Activated CD4-positive, alpha-beta T cell treated with anti-CD3 and anti-CD28 coated beads, Interleukin-2, Interleukin-6, amounts not matched to agents 100 ng/mL and 50 ng/mL, durations not matched to agents 16 hours and 8 hours (primary cell): ENCODE measurements at places on chromosomes 16 and 17.

- DNase-seq = no peak
Measured at GRCh38 chr16:85511938-85512807, 100.9 kb upstream of the GSE1 start.

DNA sequence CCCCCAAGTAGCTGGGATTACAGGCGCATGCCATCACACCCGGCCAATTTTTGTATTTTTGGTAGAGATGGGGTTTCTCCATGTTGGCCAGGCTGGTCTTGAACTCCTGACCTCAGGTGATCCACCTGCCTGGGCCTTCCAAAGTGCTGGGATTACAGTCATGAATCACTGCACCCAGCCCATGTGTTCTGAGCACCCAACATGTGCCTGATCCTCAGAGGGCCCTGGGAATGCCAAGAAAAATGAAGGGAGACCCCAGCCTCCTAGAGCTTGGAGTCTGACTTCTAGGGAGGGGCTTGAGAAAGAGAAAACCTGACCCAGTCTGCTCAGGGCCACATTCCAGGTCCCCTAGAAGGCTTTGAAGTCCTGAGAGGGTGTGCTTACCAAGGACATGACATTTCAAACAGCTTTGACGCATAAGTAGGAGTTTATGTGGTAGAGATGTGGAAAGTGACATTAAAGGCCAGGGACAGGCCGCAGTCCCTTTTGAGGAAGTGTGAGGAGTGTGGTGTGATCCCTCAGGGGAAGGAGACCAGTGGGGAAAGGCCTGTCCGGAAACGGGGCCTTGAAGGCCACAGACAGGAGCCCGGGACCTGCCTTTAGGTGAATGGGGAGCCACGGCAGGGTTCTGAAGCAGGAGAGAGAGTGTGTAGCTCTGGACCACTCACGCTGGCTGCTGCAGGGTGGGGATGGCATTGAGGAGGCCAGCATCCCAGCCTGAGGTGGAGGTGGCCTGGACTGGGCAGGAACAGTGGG is 1.1 kb upstream of the CCL22 start:
- DNase-seq = no peak

- DNase-seq = peak; percentile 84
Measured at GRCh38 chr17:4899341-4900230, at the start of gene C17orf107. Gene C17orf107, plus strand, starts transcription at chr17:4899536. Its CDS starts 227 bp downstream, at chr17:4899763.

DNA sequence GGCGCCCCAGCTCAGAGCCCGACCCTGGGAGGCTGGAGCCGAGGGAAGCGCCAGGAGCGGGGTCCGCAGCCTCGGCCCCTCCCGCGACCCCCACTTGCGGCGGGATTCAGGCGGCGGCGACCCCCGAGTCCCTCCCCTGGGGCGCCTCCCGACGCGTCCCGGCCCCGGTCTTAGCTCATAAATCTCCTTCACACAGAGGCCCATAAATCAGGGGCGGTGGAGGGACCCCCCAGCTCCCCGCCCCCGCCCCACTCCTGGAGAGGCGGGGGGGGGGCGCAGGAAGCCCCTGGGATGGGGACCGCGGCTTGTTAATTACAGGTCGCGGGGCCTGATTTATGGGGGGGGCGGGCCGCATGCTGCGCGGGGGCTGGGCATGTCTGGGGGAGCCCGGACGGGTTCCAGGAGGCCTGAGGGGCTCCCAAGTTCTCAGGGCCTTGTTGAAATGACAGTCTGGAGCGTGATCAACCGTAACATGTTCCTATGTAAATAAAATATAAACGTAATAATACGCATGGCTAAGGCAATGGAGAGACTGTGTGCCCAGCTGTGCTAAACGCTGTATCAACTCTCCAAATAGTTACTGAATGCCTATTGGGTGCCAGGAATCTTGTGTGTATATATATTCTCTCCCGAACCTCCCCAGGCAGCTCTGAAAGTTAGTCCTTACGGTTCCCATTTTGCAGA is 10.0 kb upstream of the BHLHA9 start:
- DNase-seq = no peak

- peak; percentile 77 for DNase-seq
Measured at GRCh38 chr17:58337210-58337599, 8.6 kb upstream of the TSPOAP1 start.

DNA sequence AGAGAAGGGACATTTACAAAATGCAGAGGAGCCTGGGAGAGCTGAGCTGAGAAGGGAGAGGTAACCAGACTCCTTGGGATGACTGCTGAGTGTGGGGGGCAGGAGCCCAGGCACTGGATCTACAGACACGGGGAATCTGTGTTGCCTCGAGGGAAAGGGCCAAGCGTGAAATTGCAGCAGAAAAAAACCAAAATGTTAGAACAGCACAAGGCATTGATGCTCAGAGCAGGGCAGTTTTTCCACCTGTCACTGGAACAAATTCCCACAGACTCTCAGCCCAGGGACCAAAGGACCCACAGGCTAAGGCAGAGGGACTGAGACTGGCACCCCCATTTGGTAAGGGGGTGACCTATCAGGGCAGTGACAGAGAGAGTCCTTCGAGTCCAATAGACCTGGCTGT is 2.0 kb downstream of the PITPNM3 start:
- DNase-seq = no peak

DNA sequence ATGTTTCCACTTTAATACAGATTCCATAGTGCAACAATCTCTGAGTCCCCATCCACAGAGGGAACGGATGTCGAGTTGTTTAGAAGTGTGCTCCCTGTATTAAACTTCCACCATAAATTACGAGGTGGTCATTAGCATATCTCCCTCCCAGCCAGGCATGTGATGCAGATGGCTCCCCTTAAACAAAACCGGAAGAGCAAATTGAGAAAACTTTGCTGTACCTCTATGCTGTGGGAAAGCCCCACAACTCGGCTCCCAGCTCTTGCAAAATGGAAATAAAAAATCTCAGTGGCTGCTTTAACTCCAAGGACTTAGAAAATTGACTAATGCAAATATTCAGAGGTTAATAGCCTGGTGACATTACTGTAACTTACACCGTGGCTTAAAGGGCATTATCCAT is 290.9 kb downstream of the MAF start:
- peak; percentile 19 for DNase-seq
